ENCODE measurements at places on chromosomes 4 and X.

DNA sequence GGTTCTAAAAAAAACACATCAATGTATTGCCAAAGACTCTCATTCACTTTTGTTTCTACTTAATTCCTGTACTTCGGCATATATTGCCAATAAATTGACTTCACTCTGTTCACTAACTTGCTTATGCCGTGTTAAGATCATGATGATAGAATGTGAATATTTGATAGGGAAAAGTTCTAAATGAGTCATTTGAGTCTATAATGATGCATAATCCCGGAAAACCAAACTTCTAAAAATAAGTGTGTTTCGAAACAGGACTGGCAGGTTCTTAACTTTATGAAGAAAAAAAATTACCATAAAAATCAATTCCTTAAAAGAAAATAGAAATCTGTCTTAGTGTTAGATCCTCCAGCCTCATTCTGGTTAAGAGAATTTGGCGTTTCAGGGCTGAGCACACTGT, 387.5 kb upstream of the FTHL17 start:
- peak; percentile 23 for DNase-seq

GRCh38 chr4:121594796-121595526, 101.8 kb downstream of the ANXA5 start:
- no peak for DNase-seq

GRCh38 chrX:65926095-65927019, 113.5 kb downstream of the VSIG4 start:
- DNase-seq, result no peak

GRCh38 chrX:44675362-44676024, 132.8 kb upstream of the FUNDC1 start:
- peak; percentile 72 for DNase-seq

- no peak for DNase-seq
Measured at GRCh38 chrX:140099221-140099620, 133.9 kb upstream of the CXorf66 start.

DNA sequence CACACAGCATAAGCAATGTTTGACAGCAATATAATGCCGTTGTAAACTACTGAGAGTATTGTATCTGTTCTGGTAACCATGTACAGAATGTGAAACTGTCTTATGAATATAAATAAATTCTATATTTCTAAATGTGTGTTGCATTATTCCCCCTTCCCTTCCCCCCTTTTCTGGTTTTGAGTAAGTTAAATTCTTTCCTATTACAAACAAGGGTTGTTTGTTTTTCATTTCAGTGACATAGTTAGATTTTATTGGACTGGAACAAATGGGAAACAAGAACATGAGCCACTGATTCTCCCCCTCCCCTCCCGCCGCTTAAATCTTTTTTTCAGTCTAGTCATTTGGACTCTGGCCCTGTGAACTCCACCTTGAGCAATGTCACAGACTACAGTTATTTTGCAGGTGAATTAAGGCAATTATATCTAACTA, 69.8 kb downstream of the GPAT3 start:
- DNase-seq, result no peak

GRCh38 chr4:184882276-184882675, 56.5 kb upstream of the ACSL1 start:
- no peak for DNase-seq

- DNase-seq, result no peak
Measured at GRCh38 chr4:7844594-7844991, 95.1 kb downstream of the AFAP1 start.

GRCh38 chr4:163500586-163500985, 6.1 kb downstream of the TMA16 start:
- no peak for DNase-seq

GRCh38 chrX:47662144-47662657, 3.2 kb upstream of the UXT start:
- DNase-seq, result no peak

- DNase-seq, result no peak
Measured at GRCh38 chrX:129957241-129958082, 25.0 kb upstream of the BCORL1 start.

Measured in retinal pigment epithelial cell (primary cell).